ENCODE measurements at places on chromosomes 3 and 15.

DNA sequence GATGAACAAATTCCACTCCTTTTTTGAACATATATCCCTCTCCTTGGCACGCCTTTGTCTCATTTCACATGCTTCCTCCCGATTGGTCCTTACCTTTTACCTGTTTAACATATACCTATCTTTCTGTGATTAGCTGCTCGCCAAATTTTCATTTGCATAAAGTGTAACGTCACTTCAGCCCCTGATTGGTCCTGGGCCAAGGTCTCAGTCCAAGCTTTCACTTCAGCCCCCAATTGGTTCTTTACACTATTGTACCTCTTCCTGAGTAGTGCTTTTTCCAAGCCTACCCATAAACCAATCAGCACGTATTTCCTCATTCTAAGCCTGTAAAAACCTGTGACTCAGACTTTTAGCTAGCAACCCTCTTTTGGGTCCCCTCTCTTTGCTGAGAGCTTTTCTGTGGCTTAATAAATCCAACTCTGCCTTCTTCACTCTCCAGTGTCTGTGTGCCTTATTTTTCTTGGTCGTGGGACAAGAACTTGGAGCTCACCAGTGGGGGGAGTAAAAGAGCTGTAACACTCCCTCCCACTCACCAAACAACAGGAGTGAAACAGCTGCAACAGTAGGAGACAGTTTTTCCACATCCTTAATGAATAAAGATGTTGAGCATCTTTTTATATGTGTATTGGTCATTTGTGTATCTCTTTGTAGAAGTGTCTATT, 584 bp upstream of the XCR1 start:
- DNase-seq: no peak

DNA sequence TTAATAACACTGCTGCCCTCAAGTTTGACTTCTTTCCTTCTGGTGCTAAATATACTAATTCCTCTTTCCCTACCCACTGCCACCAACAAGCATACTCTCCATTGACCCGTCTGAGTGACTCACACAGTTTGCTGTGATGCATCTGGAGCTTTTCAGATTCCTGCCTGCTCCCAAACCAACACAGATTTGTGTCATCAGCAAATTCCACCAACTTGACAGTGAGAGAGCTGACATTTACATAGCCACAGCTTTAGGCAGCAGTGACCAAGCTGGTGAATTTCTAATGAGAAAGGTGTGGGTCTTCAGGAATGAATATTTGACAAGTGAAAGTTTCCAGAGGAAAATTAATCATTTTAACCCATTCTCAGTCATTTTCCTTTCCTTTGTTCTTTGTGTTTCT, 96.5 kb upstream of the PRICKLE2 start:
- DNase-seq: no peak

DNA sequence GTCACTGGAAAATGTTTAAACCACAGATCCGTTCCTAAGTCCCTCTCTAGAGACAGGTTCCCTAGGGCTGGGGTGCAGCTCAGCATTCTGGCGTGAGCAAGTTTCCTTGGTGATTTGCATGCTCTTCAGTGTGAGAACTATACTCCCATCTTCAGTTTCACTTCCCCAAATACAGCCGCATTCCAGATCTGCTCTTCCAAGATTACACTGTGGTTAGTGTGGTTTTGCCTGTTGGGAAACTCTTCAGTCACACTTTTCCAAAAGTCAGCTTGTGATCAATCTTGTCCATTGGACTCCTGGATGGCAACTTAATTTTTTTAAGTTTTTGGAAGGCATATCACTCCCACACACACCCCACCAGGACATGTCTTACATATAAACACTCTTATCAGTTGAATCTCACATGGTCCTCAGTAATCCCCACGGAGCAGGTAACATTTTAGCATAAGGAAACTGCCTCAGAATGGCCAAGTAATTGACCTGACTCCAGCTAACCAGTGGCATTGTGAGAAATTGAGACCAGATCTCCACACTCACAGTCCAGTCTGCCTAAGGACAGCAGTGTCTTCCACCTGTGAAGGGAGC, 33.5 kb upstream of the PTPN23 start:
- DNase-seq: no peak

DNA sequence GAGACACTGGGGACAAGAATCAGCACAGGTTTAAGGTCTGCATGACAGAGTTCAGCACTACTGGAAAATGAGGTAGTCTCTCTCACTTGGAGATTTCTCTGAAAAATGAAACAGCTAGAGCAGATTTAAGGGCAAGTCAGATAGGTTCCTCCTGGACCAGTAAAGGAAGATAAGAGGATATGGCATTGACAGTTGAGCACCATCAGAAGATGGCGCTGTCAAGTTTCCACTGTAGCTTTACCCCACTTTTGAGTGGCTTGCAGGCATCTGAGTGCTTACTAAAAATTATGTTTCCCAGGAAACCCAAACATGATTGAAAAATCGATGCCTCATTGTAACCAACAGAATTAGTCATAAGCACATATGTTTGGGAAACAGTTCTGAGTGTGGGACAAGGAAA, 407.2 kb upstream of the UBE2E2 start:
- DNase-seq: no peak

- DNase-seq: no peak
These were observed 11.6 kb downstream of the SCN5A start for GRCh38 chr3:38637906-38638305.

DNA sequence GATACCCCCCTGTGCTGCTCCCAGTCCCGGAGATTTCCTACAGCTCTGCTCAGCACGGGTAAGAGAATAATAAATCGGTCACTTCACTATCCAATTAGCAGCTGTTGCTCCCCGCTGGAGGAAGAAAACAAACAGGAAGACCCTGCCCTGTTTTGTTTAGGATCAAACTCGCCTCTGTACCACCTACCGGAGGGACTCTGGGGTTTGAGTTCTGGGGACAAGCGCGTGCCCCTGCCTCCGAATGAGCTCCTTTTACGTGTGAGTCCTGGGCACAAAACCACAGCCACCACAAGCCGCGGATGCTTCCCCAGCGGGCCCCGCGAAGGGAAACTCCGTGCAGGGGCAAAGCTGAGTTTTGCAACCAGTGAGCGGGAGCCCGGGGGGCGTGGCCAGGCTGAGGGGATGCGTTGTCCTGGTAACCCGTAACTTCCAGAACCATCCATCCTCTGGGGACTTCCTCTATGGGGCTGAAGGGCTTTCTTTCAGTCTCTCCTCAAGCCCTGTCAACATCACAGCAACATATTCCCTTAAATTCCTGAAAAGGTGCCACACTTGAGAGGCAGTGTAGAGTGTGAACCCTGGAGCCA, 315.7 kb upstream of the PROK2 start:
- peak; percentile 94 for DNase-seq

GRCh38 chr15:47035475-47036406, 681.6 kb upstream of the SEMA6D start:
- no peak for DNase-seq

- DNase-seq: no peak
These were observed 43.9 kb upstream of the USP3 start for GRCh38 chr15:63460210-63461155.

DNA sequence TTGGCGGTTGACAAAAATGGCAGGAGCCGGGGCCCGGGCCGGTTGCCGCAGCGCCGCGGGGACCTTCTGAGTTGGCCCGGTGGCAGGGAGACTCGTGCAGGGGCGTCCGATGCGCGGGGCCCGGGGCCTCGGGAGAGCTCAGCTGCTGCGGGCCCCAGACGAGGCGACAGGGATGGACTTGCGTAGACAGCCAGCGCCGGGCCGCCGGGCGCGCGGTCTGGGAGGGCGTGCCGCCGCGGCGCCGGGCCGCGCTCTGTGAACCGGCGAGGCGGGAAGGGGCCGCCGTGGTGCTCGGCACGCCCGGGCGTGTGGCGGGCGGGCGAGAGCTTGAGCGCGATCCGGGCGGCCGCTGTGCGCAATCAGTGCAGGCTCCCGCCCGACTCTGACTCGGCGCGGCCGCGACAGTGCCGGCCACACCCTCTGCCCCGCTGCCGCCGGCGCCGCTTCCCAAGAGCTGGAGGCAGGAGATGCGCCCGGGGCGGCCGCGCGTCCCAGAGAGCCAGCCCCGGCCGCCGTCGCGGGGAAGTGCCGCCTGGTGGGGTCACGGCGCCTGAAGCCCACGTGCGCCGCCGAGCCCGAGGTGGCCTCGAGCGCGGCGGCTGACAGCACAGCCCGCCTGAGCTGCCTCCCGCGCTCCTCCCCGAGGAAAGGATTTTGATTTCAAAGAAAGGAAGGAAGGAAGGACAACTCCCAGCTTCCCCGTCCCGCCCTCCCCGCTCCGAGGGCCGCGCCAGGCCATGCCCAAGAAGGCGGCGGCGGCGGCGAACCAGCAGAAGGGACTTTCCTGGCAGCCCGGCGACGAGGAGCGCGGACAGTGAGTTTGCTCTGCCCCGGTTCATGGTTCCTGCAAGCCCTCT, 657 bp downstream of the TLNRD1 start:
- DNase-seq: peak; percentile 57

DNA sequence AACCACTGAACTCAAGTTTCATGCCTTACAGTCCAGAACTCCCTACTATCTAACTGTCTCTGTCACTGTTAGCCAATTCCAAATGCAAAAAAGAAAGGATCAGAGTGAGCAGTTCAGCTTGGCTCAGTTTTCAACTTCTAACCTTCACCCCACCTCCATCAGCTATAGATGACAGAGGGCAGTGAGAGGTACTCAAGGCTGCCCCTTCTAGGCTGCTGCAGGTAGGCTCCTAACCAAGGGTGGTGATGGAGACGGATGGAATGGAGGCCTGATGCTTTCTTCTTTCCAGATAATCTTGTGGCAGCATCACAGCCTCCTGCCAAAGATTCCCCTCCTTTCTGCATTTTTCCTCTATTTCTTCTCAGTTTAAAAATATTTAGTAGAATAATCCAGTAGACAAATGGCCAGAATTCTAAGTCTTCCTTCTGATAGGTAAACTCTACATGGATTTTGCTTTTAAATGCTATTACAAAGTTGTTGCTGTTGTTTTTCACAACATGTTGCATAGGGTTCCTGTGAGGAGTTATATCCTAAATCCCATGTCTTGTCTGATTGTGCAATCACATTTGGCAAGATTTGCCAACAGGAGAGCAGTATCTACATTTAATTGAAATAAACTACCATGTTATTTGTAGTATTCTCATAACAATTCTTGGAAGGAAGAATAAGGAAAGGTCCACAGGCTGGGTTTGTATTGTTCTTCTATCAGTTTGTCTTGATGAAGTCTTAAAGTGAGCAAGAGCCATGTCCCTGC, 301.6 kb upstream of the TRIM42 start:
- no peak for DNase-seq

- DNase-seq: no peak
These were observed 93.1 kb upstream of the ZBED2 start for GRCh38 chr3:111688190-111688800.

DNA sequence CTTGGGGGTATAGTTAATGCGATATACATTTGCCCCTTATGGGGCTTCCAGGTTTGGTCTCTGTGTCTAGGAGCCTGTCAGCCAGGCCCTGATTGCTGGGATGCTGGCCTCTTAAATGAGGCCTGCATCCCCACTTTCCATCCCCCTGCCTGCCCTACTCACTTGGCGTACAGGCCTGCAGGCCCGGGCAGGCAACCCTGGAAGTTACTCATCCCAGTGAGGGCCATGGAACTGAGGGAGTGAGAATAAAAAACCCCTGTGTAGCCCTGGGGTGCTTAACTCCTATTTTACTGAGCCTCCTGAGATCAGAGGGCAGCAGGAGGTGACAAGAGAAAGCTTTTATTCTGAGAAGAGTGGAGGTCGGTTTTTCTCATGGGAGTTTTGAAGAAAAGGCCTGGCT, 2.0 kb downstream of the DISP2 start:
- no peak for DNase-seq

- no peak for DNase-seq
These were observed 313.4 kb upstream of the DNAJC19 start for GRCh38 chr3:181302960-181303359.

GRCh38 chr15:80081390-80081789, 21.9 kb downstream of the ZFAND6 start:
- no peak for DNase-seq

DNA sequence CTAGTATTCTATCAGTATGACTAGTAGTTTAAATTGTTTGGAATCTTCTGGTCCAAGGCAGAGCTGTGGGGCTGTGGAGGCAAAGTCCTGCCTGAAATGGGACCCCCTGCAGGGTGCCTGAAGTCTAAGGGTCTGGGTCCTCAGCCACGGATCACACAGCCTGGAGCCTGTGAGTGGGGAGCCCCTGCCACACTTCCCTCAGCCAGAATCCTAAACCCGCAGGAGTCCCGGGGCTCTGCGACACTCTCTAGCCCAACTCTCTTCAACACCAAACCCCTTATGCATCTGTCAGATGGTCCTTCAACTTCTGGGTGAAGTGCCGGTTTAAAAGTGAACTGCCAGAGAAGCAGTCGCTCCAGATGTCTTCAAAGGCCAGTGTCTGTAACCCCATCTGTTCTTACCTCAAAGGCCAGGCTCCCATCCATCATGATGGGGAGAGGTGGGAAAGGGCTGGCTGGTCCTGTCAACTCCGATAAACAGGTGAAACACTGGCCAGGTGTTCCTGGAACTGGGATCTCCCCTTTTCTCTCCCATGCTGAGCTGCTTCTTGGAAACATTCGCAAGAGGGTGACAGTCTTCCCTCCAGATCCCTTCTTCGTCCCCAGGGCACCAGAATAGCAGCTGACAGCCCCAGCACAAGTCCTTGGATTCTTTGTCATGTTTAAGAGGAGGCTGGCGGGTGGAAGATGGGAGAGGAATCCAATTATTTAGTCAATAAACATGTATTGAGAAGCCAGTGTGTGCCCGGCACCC, 45.6 kb downstream of the CPN2 start:
- DNase-seq: no peak

GRCh38 chr3:134052370-134052769, 22.6 kb upstream of the SLCO2A1 start:
- no peak for DNase-seq

DNA sequence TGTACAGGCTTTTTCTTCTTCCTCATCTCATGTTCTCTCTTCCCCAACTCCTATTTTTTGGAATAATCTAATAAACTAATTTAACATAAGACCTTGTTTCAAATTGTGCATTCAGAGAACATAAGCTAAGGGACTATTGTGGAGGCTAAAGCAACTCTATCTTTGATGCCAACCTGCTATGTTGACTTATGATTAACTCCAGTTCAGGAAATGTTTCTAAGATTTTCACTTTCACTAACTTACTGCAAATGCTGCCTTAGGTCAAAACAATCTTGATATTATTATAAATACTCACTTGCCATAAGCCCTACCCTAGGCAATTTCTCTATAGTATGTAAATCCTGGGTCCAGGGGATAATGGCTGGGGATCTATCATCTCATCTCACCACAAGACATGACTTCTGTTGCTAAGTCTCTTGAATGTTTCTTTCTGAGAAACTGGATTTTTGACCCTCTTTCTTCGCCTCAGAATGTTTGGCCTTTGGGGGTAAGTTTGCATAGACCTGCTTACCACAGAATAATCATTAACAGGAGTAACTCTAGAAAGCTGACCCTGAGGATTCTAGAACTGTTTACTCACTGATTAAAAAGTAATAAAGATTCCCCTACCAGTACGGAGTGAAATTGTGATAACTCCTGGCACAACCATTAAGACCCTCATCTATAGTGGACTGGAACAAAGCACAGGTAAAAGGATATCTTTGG, 768.1 kb downstream of the GBE1 start:
- no peak for DNase-seq

- no peak for DNase-seq
These were observed 49.1 kb downstream of the CCK start for GRCh38 chr3:42216931-42217333.

All from activated CD4-positive, alpha-beta T cell treated with anti-CD3 and anti-CD28 coated beads, Interleukin-2, amount 50 U/mL, for 48 hours (primary cell).